Cortex of kidney (tissue), 1 donor: ENCODE measurements at places on chromosomes 16 and 17.

DNA sequence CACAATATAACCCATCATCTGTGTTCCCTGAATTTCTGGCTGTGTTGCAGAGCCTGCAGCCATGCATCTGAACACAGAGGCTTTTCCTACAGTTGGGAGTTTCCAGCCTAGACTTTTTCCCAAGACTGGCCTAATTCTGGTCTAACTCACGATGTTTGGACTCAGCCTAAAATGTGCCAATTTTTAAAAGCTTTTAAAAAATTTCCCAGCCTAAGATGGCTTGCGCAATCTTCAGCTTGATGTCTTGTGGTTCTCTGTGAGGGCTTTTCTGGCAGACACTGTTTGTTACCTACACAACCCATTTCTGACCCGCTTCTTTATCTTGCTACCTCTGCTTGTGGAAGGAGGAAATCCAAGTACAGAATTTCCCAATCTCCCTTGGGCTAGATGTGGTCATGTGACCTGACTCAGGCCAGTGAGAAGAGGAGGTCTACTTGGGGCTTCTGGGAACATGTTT is 72.7 kb upstream of the GAS7 start:
- no peak for DNase-seq

GRCh38 chr17:17066021-17066420 is 23.8 kb downstream of the MPRIP start:
- DNase-seq: no peak

- no peak for DNase-seq
Observed at GRCh38 chr17:28187931-28188330, 131.1 kb upstream of the TMEM97 start.

GRCh38 chr17:7587420-7588151 is 2.3 kb downstream of the SOX15 start:
- DNase-seq: no peak

DNA sequence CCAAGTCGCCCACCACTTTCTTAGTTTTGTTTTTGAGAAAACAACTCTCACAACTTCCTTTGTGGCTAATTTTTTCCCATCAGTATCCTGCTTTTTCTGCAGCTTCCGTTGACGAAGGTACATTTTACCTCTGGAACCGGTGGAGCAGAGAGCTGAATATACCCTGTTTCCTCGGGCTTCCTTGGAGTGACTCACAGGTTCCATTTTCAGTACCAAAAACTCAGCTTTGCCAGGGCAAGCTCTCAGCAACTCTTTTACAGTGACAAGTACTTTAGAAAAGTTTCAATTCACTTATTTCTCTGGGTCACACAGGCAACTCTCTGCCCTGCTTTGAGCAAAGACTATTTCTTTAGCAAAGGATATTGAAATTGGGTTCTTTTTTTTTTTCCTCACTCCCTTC is 318.9 kb downstream of the SNX29 start:
- DNase-seq: no peak

DNA sequence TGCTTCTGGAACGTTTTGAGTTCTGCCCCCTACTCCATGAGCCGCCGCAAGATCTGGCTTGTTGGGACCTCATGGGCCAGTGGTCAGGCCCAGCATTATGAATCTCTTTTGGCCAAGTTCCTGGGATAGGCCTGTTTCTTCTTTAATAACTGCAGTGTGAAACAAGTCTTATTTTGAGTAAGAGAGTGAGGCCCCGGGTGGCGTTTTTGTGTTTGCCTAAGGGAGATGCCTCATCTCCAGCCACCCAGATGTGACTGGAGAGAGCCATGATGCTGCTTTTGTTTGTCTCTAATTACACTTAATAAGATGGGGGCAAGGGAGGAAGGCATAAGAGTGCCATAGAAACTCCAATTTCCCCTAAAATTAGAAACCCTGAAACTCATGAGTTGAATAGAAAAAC is 39.8 kb downstream of the KSR1 start:
- DNase-seq: no peak

DNA sequence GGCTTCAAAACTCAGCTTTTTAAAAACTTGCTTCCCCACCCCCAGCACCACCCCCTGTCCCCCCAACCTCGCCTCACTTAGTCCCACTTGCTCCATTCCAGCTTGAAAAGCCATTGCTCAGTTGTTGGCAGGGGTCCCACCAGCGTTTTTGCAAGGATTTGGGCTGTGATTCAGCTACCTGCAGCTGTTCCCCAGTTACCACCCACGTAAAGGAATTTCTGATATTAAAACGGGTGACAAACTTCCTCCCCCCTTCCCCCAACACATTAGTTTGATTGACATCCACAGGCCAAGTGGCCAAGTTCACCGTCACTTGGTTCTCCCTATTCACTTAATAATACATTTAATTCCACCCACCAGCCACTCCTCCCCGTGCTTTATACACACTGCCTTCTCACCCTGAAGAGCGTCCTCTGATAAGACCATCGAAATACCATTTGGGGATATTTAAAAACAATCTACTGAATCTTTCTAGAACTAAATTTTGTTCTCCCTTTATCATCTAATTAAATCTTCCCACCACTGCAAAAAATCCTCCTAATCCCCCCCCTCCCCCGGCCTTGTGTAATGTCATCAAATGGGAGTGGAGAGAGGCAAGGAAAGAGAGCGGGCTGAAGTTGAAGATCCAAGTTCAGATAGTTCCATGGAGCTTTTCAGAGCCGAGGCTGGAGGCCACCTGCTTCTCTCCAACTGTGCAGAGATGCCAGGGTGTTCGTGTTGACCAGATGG is 55.1 kb downstream of the SOX9 start:
- no peak for DNase-seq

DNA sequence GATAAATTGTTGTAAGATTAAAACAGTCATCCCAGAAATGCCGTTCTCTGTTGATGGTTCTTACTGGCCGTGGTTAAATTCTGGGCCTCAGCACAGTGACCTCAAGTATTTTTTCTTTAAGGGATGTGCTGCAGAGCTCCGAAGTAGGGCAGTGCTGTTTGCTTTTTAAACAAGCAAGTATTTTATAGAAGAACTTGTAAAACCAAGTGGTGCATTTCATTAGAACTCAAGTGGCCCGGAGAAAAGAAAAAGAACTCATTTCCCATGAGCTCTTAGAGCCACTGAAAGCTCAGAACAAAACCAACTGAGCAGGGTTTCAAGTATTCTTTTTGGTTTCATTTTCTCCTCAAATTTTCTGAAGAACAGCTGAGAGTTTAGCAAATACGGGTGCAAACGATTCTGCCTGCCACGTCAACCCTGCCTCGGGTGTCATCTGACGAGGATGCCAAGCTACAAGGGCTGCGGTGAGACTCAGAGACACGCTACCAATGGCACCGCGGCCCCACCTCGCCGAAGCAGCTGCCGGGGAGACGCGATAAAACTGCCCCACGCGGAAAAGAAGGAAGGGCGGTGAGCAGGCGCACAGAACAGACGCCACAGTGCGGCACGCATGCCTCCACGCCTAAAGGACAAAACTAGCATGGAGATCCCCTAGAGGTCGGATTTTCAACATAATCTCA is 6.3 kb downstream of the LMF1 start:
- DNase-seq: no peak

GRCh38 chr17:45906237-45906636 is 11.9 kb downstream of the MAPT start:
- DNase-seq: no peak

DNA sequence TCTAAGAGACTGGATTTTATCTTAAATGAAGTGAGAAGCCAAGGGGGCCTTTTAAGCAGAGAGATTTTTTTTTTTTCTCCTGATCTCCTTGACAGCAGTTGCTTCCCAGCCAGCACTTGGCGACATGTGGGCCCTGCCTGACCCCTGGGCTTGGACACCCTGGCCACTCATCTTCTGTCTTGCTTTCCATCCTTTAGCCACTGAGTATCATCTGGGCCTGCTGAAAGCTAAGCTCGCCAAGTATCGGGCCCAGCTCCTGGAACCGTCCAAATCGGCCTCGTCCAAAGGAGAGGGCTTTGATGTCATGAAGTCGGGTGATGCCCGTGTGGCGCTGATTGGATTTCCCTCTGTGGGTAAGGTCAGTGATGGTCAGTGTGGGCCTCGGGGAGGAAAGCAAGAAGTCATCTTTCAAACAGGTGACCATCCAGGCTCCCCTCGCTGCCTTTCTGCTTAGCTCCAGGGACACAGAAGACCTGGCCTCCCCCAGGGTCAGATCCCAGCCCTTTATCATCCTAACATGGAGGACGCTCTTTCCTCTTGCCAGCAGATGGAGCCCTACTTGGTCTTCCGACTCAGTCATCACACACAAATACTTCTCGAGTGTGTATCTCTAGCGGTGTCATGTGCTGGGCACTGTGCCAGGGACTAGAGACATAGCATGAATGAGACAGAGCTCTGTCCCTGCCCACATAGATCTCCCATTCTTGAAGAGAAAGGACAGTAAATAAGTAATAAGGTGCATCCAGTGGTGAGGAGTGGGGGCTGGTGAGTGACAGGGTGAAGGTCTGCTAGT is 6.1 kb downstream of the DRG2 start:
- no peak for DNase-seq

DNA sequence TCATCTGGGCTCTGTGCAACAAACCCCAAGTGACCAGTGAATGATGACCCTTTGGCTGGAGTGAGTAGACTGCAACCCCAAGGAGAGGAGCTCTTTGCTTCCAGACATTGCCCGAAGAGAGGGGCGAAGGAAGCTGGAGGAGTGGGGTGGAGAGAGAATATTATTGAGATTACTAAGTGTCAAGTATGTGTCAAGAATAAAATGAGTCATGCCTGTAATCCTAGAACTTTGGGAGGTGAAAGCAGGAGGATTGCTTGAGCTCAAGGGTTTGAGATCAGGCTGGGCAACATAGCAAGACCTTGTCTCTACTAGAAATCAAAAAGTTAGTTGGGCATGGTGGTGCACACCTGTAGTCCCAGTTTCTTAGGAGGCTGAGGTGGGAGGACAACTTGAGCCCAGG is 142.0 kb upstream of the CCL2 start:
- DNase-seq: no peak

DNA sequence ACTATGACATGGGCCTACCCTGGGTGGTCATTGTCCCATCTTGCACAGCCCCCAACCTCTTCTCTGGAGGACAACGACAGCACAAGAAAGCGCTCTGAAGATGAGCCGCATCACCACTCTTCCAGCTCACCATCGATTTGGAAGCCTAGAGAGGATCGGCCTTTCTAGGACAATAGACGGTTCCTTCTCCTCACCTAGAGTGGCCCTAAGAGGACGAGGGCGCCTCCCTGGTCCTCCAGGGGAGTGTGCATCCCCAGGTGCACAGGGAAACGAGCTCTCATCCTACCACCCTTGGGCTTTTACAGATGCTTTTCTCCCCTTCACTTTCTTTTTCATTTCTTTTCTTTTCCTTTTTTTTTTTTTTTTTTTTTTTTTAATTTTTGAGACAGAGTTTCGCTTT is 20.3 kb upstream of the SLC52A1 start:
- no peak for DNase-seq

DNA sequence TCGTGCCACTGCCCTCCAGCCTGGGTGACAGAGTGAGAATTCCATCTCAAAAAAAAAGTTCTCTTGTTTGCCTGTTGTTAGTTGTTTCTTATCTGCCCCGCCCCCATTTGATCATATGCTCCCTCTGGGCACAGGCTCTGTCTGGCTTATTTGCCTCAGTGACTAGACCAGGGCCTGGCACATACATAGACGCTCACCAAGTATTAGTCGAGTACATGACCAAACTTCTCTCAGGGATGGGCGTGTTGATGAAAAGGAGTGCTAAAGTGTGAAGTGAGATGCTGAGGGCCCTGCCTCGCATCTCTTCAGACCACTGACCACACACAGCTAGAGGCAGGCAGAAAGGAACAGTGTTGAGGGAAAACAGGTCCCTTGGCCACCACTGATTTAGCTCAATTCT is 3.3 kb upstream of the HELZ start:
- no peak for DNase-seq

- DNase-seq: no peak
Observed at GRCh38 chr17:7915179-7915610, 894 bp downstream of the RNF227 start.

DNA sequence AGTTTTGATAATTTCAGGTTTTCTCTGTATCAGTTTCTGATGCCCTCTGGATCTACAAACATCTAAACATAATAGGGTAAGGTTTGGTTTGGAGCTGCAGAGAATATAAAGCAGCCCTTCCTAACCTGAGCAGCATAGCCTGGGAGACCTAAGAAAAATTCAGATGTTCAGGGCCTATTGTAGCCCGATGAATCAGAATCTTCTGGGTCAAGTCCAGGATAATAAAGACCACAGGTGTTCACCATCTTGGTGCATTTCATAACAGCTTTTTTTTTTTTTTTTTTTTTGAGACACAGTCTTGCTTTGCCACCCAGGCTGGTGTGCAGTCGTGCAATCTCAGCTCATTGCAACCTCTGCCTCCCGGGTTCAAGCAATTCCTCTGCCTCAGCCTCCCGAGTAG is 19.7 kb upstream of the ARHGAP17 start:
- no peak for DNase-seq

- no peak for DNase-seq
Observed at GRCh38 chr17:81556863-81557262, 4.7 kb upstream of the FAAP100 start.

- DNase-seq: no peak
Observed at GRCh38 chr17:57668332-57668731, 76.8 kb downstream of the CCDC182 start.

GRCh38 chr17:27352448-27353032 is 58.6 kb downstream of the WSB1 start:
- DNase-seq: no peak

- DNase-seq: no peak
Observed at GRCh38 chr17:74862108-74862901, 2.6 kb upstream of the GRIN2C start.

- DNase-seq: no peak
Observed at GRCh38 chr17:65173284-65173793, 36.2 kb downstream of the RGS9 start.

DNA sequence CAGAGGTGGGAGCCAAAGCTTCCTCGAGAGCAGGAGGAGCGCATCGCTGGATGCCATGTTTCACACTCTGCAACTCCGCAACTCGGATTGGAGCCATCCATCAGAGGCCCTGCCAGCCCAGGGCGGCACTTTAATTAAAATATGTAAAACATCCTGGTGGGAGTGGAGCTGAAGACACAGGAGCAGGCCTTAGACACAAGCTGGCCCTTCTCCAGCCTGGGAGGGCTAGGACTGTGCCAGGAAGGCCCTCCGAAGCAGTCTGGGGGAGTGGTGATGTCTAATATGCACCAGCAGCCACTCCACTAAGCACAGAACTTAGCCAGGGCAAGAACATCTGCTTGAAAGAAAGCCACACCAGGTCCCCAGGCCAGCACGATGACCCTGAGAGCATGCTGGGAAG is 5.8 kb upstream of the CCDC182 start:
- no peak for DNase-seq

DNA sequence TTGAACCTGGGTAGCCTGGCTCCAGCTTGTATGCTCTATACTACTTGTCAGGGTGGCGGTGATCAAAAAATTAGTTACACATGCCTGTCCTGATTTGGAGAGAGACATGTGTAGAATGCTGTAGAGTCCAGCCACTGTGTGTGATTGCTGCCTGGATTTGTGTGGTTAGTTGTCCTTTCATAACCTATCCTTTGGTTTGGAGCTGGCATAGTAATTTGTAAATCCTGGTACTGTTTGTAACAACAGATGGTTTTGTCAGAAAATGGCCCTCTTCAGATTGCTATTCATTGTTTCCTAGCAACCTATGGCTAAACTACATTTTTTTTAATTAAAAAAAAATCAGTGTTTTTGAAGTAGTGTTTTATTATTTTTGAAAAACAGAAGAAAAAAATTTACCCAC is 30.5 kb downstream of the ETV4 start:
- no peak for DNase-seq
